ENCODE measurements at places on chromosomes 4 and X.

GRCh38 chrX:46796574-46797191 lies 37.8 kb upstream of the SLC9A7 start:
- peak; percentile 56 for DNase-seq

DNA sequence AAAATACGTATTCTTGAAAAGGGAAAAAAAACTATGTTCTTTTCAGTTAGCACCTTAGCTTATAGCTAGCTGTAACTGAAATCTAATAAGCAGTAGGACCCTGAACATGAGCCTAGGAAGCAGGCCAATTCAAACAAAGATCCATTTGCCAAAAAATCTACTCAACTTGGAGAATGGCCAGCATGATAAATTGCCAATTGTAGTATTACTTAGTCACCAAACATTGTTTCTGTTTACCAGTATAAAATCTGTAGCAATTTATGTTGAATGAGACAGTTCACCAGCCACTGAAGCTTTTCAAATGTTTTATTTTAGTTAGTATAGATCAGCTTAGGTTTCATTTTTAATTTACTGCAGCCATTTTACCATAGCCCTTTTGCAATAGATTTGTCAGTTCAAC lies 323.6 kb upstream of the DIPK2B start:
- DNase-seq, result no peak

DNA sequence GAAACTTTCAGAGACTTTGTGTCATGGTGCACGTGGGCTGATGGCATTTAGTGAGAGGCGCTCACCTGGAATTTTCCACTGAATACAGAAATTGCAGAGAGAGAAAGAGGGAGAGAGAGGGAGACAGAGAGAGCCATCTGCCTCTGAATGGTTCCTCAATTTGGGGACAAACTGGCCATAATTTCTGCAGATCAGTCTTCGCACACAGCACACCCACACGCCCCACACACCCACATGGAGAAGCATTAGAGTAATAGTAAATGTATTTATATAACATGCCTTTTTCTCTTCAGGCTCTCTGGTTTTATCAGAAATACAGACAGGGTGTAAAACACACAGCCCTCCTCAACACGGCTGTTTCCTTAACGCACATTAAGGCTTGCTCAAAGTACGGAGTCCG lies 38.6 kb downstream of the PRKX start:
- no peak for DNase-seq

- DNase-seq, result no peak
Measured at GRCh38 chr4:39045827-39046221, 13.6 kb upstream of the TMEM156 start.

- no peak for DNase-seq
Measured at GRCh38 chr4:17366496-17366895, 145.4 kb downstream of the QDPR start.

DNA sequence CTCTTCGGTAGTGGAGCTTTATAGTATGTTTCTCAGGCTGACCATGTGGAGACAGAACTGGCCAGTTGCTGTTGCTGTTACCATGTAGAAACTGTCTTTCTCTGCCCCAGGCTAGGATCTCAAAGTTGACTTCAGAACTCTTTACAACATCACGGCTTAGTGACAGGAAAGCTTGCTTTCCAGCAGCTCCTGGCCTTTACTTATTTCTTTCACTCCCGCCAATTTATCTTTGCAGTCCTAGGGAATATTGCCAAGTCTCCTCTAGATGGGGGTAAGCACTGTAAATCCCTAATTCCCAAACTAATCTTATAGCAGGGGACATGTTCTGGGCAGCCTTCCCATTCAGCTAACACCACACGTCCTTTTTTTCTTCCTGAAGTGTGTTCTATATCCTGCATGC lies 631.6 kb downstream of the SPRY1 start:
- no peak for DNase-seq

- DNase-seq, result no peak
Measured at GRCh38 chrX:69237236-69237635, 72.0 kb upstream of the PJA1 start.

DNA sequence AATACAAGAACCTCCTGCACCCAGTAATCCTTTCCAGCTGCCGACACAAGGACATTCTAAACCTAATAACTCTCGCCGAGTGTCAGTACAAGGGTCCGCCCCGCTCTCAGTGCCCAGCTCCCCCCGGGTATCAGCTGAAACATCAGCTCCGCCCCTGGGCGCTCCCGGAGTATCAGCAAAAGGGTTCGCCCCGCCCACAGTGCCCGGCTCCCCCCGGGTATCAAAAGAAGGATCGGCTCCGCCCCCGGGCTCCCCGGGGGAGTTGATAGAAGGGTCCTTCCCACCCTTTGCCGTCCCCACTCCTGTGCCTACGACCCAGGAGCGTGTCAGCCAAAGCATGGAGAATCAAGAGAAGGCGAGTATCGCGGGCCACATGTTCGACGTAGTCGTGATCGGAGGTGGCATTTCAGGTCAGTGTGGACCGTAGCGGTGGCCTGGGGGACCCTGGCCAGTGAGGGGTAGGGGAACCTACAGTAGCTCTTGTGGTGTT lies at the start of gene MAOA:
TSS of gene MAOA (plus strand) at position 295 of the 490 bp plus-strand sequence. CDS start at position 338, 43 bp downstream.
- peak; percentile 18 for DNase-seq

GRCh38 chr4:79150820-79151416 lies 174.9 kb downstream of the NAA11 start:
- no peak for DNase-seq

DNA sequence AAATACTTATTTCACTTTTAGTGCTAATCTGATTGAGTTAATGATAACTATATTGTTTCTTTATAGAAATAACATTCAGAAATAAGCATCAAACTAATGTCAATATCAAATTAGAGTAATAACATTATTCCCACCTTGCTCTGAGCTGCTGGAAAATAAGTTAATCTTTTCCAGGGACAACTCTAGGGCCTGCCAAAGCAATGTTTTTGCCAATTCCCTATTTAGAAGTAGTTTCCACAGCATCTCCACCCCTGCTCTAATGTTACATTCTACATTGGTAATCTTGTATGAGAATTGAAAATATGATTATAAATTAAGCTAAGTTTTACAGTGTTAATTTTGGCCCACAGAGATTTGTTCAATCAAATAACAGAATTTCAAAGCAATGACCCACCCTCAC lies 68.3 kb downstream of the REELD1 start:
- DNase-seq, result no peak

GRCh38 chr4:165668694-165669093 lies 204.3 kb upstream of the TLL1 start:
- DNase-seq, result no peak

GRCh38 chr4:36322921-36323354 lies 41.5 kb downstream of the DTHD1 start:
- DNase-seq, result peak; percentile 44

DNA sequence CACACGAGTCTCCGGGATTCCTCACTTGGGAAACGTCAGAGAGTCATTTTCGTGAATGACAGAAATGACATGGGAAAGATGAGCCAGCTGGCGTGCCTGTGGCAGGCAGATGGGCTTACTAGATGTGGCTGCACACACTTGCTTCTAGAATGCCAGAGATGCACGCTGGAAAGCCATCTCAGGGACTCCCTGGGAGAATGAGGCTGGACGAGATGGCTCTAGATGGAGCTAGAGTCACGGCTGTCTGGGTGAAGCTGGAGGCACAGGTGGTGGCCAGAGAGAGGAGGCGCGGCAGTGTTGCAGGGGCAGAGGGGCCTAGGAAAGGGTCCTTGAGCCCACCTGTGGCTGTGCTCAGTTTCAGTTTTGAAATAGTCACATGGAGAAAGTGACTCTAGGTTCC lies 26.0 kb downstream of the TKTL1 start:
- no peak for DNase-seq

DNA sequence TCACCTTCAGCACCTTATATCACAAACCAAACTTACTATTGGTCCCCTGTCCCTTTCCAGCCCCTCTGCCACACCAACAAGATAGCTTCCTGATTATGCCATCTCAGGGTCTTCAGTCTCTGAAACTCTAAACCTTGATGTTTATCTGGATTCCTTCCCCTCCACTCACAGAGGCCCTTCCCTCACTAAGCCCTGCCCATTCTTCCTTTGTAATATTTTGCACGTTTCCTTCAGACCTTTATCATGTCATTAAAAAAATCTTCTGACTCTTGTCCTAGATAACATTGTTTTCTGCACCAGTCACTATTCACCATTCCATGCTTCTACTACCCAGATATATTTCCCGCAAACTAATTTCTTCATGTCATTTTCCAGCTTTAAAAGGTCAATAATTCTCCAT lies 17.7 kb upstream of the CEP135 start:
- DNase-seq, result no peak

DNA sequence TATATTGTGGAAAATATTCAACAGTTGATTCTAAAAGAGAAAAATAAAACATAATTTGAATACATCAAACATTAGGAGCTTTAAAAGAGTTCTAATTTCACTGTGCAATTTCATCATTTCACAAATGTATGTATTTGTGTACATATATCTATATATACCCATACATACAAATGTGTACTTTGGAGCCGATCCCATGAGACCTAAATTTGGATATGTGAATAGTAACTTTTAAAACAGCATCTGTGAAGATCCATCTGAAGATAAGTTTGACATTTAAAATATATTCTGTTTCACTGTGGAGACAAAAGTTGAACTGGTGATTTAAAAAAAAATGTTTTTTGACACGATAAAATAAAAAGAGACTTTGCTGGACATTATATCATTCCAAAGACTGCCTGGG lies 374.0 kb downstream of the TMA16 start:
- no peak for DNase-seq

DNA sequence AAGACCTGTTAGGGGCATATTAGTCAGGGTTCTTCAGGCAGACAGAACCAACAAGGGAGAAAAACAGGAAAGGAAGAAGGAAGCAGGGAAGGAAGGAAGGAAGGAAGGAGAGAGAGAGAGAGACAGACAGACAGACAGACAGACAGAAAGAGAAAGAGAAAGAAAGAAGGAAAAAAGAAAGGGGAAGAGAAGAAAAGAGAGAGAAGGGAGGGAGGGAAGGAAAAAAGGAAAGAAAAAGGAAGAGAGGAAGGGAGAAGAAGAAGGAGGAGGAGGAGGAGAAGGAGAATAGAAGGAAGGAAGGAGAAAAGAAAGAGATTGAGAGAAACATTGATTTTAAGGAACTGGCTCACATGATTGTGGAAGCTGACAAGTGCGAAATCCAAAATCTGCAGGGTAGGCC lies 89.0 kb downstream of the DHX15 start:
- no peak for DNase-seq

DNA sequence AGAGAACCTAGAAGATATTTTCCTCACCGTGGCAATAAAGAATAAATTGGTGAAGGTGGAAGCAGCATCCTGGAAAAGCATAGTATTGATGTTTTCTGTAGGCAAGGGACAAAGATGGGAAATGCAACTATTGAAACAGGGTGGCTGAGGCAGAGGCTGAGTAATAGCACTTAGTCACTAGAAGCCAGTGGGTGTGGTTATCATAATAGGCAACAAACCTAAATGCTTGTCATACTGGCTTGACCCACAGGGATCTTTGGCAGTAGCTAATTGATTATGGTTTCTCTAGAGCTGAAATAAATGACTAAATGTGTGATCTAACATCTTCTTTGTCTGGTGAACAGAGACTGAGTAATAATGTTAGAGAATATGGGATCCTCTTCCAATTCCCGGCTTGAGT lies 353.6 kb upstream of the RPS6KA3 start:
- DNase-seq, result no peak

- DNase-seq, result no peak
Measured at GRCh38 chrX:17644001-17644400, 93.3 kb upstream of the SCML1 start.

GRCh38 chr4:56469489-56470210 lies 2.2 kb downstream of the SRP72 start:
- DNase-seq, result no peak

DNA sequence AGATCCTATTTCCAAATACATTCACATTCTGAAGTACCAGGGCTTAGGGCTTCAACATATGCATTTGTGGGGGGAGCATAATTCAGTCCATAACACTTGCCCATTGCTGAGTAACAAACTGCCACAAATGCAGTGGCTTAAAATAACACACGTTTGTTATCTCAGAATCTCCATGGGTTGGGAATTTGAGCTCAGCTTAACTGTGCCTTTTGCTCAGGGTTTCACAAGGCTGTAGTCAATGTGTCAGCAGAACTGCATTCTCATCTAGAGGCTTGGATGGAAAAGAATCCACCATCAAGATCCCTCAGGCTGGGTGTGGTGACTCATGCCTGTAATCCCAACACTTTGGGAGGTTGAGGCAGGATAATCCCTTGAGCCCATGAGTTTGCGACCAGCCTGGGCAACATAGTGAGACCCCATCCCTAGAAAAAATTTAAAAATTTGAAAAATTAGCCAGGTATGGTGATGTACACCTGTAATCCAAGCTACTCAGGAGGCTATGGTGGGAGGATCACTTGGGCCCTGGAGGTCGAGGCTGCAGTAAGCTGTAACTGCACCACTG lies 25.8 kb upstream of the TBL1X start:
- DNase-seq, result no peak

DNA sequence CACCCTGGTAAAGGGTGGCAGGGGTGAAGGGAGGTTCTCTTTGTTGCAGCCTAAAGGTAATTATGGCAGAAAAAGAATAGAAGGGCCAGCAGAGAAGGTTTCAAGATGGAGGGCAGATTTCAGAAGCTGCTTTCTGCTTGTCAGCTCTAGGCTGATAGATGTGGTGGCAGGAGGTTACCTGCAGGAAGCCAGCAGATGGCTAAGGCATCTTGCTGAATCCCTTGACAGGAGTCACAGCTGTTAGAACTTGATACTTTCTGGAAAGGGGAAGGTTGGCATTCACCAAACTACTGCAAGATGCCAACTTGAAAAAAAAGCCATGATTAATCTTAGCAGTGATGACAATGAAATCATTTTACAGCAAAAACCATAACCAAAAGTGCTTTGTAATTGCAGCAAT lies 69.5 kb upstream of the CBLL2 start:
- no peak for DNase-seq

GRCh38 chrX:131332331-131332730 lies 43.2 kb upstream of the IGSF1 start:
- DNase-seq, result no peak

DNA sequence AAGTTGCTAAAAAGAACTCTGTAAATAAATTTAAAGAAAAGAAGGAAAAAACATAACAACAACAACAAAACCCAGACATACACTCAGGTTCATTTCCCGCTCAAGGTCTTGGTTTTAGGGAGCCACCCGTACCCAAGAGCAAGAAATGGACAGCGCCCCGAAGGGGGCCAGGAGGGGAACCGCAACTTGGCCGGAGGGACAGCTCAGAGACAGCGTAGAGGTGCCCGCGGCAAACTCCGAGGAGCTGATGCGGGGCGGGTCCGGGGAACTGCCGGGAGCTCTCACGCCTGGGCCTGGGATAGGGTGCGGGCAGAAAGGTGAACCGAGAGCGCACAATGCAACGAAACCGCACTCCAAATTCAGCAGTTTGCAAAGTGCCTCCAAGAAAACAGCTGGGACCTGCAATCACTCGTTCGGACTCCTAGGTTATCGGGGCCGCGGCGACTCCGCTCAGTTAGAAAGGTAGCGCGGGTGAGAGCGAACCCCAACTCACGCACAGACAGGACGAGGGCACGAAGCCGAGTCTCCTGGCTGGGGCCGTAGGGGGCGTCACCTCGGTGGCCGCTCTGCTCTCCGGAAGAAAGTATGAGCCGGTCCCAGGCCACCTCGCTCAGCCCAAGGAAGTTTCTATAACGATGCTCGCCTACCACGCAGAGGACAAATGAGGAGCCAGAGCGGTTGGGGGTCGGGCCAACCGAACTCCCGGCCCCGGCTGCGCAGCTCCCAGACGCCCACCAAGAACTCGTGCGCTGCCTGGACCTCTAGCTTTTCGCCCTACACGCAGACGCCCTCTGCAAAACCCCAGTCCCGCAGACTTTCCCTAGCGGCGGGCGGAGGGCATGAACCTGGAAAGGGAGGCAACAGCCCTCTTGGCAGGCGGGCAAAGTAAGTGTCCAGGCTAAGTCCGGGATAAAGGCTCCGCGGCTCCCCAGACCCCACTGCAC lies 1.4 kb downstream of the NDNF start:
- DNase-seq, result peak; percentile 35

Data from activated naive CD8-positive, alpha-beta T cell treated with anti-CD3 and anti-CD28 coated beads for 36 hours (primary cell).